ENCODE measurements at places on chromosomes 11 and 22.

- no peak for DNase-seq
These were observed 40.3 kb upstream of the SHISAL1 start for GRCh38 chr22:44353041-44353440.

- DNase-seq: no peak
These were observed 103.8 kb downstream of the STIM1 start for GRCh38 chr11:3959015-3959902.

- no peak for DNase-seq
These were observed 10.0 kb downstream of the WNT7B start for GRCh38 chr22:45966895-45967365.

DNA sequence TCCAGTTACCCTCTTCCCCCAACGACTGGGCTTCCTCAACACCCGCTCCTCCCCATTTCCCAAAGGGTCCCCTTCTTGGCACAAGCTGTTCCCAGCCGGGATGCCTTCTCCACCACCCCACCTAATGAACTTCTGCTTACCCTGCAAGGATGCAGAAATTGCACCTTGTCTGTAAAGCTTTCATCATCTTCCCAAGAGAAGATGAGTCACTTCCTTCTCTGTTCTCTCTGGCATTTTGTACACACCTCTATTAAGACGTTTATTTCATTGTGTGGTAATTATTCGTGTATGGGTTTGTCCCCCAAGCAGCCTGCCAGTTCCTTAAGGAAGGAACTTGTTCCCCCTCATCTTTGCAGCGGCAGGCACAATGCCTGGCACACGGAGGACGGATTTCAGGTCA, 351.1 kb downstream of the CADM1 start:
- no peak for DNase-seq

DNA sequence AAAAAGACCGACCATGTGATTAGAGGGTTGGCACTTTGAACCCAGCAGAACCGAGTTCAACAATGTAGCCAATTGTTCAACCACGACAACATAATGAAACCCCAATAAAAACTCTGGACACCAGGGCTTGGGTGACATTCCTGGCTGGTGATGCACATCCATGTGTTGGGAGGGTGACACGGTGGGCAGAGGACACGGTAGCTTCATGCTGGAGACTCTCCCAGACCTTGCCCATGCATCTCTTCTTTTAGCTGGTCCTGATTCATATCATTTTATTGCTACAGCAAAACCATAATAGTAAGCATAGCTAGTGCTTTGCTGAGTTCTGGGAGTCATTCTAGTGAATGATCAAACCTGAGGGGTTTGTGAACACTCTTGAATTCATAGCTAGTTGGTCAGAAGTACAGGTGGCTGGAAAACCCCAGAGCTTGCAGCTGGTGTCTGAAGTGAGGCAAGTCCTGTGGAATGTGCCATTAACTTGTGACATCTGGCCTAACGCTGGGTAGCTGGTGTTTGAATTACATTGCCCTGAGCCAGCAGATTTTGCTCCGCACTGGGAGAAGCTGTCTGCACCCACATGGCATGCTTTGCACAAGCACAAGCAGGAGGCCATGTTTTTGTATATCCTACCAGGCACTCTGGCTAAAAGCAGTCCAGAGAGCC, 14.0 kb downstream of the RPUSD4 start:
- DNase-seq: no peak

GRCh38 chr11:67163006-67163405, 43.9 kb downstream of the KDM2A start:
- DNase-seq: no peak

DNA sequence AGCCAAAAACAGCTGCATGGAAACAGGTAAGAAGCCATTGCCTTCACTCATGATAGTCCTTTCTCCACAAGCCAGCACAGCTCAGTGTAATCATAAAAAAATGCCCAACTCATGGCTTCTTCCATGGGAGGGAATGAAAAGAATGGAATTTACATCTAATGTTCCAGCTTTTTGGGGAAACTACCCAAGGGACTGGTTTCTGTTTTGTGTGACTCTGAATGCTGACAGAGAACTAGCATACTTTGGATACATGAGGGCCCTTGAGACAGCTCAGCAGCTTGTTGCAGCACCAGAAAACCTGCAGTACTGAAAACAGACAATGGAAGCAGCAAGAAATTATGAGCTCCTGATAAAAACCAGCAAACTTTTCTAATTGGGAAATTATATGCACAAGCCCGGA, 24.2 kb upstream of the HORMAD2 start:
- no peak for DNase-seq

GRCh38 chr22:31488988-31489617, 539 bp downstream of the EIF4ENIF1 start:
- no peak for DNase-seq

GRCh38 chr11:35112056-35112845, 26.7 kb upstream of the CD44 start:
- no peak for DNase-seq

DNA sequence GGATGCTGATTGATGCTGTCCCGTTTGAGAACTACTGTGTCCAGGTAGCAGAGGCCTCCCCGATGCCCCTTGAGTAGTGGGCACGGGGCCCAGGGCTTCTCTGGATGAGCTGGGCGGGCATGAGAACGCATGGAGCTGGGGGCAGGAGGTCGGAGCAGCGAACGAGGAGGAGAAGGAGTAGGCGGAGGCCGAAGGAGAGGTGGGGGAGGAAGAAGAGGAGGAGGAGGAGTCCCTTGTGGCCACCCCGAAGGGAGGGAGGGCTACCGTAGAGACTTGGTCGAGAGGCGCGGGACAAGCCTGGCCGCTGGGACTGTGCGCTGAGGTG, 62.9 kb downstream of the CRYBB2 start:
- no peak for DNase-seq

DNA sequence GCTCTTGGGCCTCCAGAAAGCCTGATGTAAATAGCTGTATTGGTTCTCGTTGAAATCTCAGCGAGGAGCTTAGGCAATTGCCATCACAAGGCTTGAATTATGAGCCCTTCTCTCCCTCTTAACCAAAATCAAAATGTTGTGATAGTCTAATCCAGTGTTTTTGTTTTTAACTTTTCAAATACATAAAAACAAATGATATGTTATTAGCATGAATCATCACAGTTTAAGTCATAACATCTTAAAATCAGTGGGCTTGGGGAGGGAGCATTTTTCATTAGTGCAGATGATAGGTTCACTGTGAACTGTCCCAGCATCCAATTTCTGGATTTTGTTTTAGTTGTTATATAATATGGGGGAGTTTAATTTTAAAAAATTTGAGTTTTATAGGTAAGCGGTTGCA, 48.9 kb upstream of the HORMAD2 start:
- DNase-seq: no peak

- DNase-seq: no peak
These were observed 203.6 kb upstream of the CHORDC1 start for GRCh38 chr11:90426442-90426841.

GRCh38 chr22:48188231-48188721, 1425.8 kb downstream of the TBC1D22A start:
- no peak for DNase-seq

DNA sequence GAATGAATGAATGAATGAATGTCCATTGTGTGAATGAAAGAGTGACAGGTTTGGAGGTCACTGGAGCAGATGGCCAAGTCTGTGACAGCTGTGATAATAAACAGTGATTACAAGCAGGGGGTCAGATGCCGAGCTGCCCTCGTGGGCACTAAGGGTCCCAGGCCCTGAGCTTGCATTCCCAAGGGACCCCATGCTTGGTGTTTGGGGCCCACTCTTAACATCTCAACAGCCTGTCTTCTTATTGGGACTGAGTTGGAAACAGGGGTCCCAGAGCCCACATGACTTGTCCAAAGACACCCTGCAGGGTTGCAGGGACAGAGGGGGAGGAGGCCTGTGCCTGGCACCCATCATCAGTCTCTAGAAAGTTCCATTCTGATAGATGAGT, 12.0 kb upstream of the ANO1 start:
- DNase-seq: no peak

DNA sequence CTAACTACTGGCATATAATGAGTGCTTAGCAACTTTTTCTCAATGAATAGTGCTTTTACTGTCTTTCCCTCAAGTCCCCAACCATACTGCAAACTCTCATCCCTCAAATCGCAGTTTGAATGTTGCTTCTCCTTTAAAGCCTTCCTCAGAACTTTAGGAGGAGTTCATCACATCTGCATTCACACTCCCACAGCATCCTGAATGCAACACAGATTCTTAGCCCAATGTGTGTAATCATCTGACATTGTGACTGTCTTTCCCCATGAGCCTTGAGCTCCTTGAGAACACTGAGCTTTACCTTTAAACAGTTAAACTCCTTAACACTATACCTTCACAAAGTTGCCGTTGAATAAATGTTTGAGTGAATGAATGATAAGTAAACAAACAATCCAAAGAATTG, 81.7 kb upstream of the FAM181B start:
- DNase-seq: no peak

All from kidney capillary endothelial cell (primary cell).